ENCODE measurements at places on chromosomes 16 and 17.

GRCh38 chr17:67021743-67022450 is 22.5 kb upstream of the CACNG1 start:
- DNase-seq = no peak

- DNase-seq = no peak
These were observed 255.1 kb downstream of the HS3ST3A1 start for GRCh38 chr17:13346592-13346991.

GRCh38 chr17:40862985-40863733 is 3.9 kb downstream of the KRT12 start:
- no peak for DNase-seq

GRCh38 chr17:71033336-71033735 is 864.0 kb downstream of the KCNJ2 start:
- DNase-seq = no peak

- DNase-seq = peak; percentile 80
These were observed 49.9 kb upstream of the CPNE2 start for GRCh38 chr16:57042157-57043111.

Measured in activated gamma-delta T cell treated with Interleukin-2 at 50 U/mL for 16 hours (primary cell).